Inflammatory macrophage treated with lipopolysaccharide for 4 hours (primary cell): ENCODE measurements at places on chromosomes 7 and 10.

DNA sequence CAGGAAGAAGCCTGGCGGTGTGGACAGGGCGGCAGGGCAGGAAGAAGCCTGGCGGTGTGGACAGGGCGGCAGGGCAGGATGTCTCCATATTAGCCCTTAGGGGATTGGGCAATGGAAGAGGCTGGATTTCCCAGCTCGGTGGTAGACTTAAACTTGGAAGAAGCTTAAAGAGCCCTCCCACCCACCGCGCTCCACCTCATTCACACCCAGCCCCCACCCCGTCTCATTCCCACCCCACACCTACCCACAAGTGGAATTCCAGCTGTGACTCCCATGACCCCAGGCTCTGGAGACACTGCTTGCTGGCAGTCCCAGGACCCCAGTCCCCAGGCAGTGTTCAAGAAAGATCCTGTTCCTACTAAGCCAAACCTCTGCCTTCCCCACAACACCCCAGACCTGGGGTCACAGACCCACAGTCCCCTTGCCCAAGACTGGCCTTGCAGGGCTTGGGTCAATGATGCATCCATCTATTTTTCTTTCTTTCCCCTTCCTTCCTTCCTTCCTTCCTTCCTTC, 34.0 kb downstream of the SPDYE6 start:
- DNase-seq: no peak

GRCh38 chr7:91929463-91929862, 11.2 kb upstream of the AKAP9 start:
- no peak for DNase-seq

- peak; percentile 67 for DNase-seq
Observed at GRCh38 chr10:91163269-91163868, 57.1 kb upstream of the PCGF5 start.

DNA sequence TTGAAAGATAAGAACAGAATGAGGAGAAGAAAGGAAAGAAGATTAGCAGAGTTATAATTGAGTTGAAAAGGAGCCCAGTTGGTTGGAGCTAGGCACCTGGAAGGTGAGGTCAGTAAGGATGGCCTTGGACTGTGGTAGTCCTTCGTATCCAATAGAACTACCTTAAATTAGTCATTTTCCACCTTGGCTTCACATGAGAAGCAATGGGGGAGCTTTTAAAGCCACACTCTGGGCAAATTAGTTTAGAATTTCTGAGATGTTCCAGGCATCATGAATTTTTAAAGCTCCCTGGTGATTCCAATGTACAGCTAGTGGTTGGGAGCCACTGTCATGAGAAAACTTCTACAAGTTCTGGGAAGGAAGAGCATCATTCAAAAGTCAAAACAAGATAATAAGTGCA, 27.3 kb upstream of the CYP3A5 start:
- DNase-seq: no peak

GRCh38 chr10:111177379-111177778, 100.5 kb downstream of the ADRA2A start:
- DNase-seq: no peak

- DNase-seq: no peak
Observed at GRCh38 chr7:126662856-126663255, 589.9 kb downstream of the GRM8 start.

- DNase-seq: no peak
Observed at GRCh38 chr10:89160339-89160738, 46.8 kb downstream of the CH25H start.

GRCh38 chr7:112182749-112183148, 23.4 kb downstream of the DOCK4 start:
- no peak for DNase-seq
